ENCODE measurements at places on chromosomes 2 and 18.

DNA sequence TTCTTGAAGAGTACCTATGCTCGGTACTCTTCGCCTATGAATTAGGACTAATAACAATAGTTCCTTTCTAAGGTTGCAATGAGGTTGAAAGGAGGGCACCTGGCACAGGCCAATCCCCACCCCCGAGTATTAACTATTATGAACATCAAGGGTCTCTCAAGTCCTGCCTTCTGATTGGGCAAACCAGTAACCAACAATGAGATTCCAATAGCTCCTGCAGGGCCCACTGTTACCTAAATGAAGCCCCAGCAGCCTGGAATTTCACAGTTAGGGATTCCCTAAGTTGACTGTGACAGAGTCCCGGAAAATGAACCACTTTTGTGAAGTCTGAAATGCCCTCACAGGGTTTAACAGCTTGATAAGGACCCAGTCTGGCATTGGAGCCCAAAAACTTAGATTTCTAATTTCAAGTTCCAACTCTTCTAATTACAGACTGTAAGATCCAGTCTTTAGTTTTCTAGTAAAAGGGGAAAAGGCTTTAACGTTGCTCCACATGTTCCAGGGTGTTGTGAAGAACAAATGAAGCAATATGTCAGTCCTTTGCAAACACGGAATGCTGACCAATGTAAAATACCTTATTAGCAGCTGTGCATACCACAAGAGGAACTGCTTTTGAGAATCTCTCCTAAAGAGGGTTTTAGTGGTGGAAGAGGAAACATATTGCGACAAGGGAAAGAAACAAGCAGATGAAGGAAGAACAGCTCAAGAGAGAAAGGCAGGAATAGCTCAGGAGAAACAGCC, 277.7 kb upstream of the MAP2 start:
- DNase-seq = no peak

- DNase-seq = no peak
These were observed 69.8 kb upstream of the EPB41L5 start for GRCh38 chr2:119943058-119943457.

- DNase-seq = no peak
These were observed 17.8 kb downstream of the TRAK2 start for GRCh38 chr2:201433394-201433995.

DNA sequence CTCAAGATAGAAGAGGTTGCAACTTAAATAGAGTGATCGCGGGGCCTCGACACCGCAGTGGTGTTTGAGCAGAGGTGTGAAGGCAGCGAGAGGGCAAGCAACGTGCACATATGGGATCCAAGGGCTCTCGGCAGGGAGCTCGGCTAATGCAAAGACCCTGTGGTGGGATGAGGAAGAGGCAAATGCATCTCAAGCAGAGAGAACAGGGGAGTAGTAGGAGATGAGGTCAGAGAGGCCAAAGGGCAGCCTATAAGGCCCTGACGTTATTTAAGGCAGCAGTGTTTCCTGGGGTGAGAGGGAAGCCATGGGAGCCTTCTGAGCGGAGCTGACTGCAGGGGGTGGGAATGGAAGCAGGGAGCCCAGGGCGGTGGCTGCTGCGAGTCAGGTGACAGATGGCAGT, 74.5 kb downstream of the MRPS9 start:
- DNase-seq = no peak

- DNase-seq = no peak
These were observed 167.4 kb downstream of the RNF144A start for GRCh38 chr2:7084601-7085000.

DNA sequence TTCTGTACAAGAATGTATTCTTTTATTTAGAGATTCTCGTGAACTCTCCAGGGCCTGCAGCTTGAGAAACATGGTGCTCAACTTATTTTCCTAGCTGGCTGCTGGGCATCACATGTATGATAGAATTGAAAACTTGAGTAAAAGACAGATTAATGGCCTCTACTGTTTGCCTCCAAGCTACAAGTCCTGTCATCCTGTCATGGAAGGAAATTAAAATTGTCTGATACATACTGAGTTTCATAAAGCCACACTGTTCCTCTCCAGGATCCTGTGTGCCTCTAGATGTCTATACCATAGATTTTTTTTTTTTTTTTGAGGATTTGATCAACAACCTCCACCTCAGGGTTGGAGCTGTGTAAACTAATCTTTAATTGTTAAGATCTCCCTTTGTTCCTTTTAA, 38.5 kb downstream of the UPP2 start:
- no peak for DNase-seq

GRCh38 chr2:42854207-42854818, 61.9 kb upstream of the HAAO start:
- no peak for DNase-seq

GRCh38 chr2:177396703-177397460, 4.3 kb downstream of the AGPS start:
- DNase-seq = no peak

- DNase-seq = no peak
These were observed 94.1 kb downstream of the CSRNP3 start for GRCh38 chr2:165563468-165564225.
